ENCODE measurements at places on chromosomes 2 and 18. TPM values are rescaled to one million over a fixed set of nuclear protein-coding genes. Genes with fewer than 3 reads are reported as not detected.

The EVX2 gene
- total RNA-seq: not detected

The VIL1 gene
- 0.02 TPM for total RNA-seq

The CTNNA2 gene
- total RNA-seq: not detected

The ST6GAL2 gene
- total RNA-seq: 1.7 TPM

The MROH2A gene
- not detected for total RNA-seq

The TAF1B gene
- 27.6 TPM for total RNA-seq

The HMSD gene
- not detected for total RNA-seq

The CD207 gene
- total RNA-seq: 0.08 TPM

The IL36A gene
- not detected for total RNA-seq

The ABCB11 gene
- not detected for total RNA-seq

The SCTR gene
- total RNA-seq: not detected

The RND3 gene
- 31.7 TPM for total RNA-seq

GRCh38 chr2:128774320-128775216 lies 455.9 kb upstream of the HS6ST1 start:
- DNase-seq: no peak

DNA sequence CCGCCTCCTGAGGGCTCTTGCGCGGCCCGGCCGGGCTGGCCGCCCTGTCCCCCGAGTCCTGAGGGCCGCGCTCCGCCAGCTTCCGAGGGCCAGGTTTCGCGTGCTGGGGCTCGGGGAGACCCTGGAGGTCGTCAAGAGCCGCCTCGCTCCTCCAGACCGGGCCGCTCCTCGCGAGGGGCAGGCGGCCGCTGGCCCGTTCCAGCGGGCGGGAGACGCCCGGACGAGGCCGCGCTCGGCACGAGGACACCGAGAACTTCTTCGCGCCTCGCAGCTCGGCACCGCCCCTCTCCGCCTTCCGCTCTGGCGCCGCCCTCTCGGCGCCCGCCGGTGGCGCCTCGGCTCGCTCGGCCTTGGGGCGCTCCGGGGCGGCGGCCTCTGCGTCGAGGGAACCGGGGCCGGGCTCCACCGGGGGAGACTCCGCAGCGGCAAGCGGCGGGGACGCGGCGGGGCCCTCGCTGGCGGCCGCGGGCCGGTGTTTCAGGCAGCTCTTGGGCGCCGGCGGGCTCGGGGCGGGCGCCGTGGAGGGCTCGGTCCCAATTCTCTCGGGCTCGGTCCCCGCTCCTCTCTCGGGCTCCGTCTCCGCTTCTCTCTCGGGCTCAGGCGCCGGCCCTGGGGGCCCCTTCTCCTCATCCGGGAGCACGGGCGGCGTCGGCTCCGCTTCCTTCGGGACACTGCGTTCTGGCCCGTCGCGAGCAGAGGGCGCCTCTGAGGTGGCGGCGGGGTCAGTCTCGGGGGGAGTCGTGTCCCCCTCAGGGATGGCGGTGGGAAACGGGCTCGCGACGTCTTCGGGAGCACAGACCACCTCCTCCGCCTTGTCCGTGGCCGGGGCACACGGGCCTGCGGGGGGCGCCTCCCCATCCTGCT lies 91.6 kb upstream of the MGAT4A start:
- DNase-seq: no peak

DNA sequence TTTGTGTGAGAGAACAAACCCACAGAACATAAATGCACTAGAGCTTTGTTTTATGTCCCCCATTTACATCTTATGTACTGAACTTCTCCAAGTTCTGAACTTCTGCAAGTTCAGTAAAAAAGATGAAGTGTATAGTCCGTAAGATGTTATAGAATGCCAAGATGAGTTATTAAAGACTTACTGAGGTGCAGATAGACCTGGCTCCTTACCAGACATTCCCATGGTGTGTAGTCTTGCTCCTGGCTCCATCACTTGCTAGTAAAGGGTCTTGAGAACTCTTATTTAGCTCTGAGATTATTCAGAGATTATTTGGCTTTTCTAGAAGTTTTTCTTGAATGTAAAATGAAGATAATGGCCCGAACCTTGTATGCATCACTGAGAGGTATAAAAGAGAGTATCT lies 16.8 kb downstream of the GULP1 start:
- no peak for DNase-seq

- no peak for DNase-seq
Measured at GRCh38 chr2:234661849-234662248, 165.0 kb upstream of the ARL4C start.

- DNase-seq: no peak
Measured at GRCh38 chr2:230890646-230891045, 25.9 kb downstream of the ITM2C start.

DNA sequence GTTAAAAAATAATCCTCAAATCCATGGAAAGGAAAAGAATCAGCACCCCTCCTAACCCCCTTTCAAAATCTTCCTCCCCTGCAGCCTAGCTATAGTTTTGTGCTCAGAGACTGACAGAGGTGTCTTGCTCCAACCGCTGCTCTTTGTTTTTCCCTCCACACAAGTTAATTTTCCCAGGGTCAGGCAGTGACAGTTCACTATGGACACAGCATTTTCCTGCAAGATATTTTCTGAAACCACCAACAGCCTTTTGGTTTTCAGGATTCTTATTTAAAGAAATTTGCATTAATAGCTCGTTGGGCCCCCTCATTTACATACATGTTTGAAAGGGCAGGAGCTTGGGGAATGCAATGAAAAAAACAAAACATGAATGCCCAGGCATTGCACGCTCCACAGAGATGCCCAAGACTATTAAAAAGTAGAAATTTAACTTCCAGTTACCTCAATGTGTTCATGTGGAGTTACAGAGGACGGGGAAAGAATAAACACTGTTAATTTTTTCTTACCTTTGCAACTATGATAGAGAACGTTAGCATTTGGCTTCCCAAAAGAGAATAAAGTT lies 71.4 kb upstream of the CXCR4 start:
- DNase-seq: no peak

- no peak for DNase-seq
Measured at GRCh38 chr2:85112906-85113625, 20.1 kb upstream of the TCF7L1 start.

DNA sequence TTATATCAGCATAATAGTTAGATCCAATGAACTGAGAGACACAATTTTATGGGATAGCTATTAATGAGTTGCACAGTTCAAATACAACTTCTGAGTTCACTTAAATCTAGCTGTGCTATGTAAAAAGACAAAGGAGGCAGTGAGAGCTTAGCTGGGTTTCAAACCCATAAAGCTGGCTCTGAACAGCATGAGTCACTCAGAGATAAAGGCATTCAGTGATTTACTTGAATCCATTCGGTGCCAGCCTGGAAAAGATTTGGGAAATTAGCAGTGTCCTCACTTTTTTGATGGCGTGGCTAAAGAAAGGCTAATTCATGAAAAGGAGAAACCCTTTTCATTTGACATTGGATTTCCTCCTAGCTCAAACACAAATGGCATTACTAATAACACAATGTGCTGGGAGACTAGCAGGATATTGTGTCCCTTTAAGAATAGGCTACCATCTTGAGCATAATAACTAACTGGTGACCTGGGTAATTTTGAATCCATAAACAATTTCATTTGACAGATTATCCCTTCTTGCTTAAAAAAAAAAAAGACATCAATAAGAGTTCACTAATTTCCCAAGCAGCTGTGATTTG lies 98.4 kb upstream of the NEUROD1 start:
- no peak for DNase-seq

GRCh38 chr2:202060218-202060617 lies 12.8 kb upstream of the KIAA2012 start:
- no peak for DNase-seq

DNA sequence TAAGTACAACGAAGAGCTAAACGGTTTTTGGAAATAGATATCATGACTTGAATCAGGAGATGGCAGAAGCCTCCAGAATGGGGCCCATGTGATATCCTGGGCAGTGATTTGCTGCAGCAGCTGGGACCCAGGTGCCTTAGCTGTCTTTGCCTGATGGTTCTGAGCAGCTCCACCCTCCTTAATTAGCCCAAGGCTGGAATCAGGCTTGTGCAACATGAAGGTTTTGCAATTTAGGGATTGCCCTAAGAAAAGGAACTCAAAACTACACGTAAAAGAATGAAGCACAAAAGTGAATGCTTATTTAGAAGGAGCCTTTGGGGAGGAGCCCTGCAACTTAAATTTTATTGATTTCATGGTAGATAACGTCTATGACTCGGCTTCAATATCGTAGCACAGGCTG lies 17.3 kb upstream of the CNDP2 start:
- DNase-seq: no peak

- no peak for DNase-seq
Measured at GRCh38 chr18:48887905-48888772, 62.6 kb downstream of the SMAD7 start.

- no peak for DNase-seq
Measured at GRCh38 chr2:192957425-192957824, 762.7 kb upstream of the TMEFF2 start.

GRCh38 chr2:104656571-104657163 lies 197.2 kb upstream of the POU3F3 start:
- no peak for DNase-seq

- no peak for DNase-seq
Measured at GRCh38 chr18:8816220-8816619, 110.9 kb downstream of the MTCL1 start.

GRCh38 chr2:18825838-18826237 lies 236.5 kb upstream of the NT5C1B start:
- no peak for DNase-seq

DNA sequence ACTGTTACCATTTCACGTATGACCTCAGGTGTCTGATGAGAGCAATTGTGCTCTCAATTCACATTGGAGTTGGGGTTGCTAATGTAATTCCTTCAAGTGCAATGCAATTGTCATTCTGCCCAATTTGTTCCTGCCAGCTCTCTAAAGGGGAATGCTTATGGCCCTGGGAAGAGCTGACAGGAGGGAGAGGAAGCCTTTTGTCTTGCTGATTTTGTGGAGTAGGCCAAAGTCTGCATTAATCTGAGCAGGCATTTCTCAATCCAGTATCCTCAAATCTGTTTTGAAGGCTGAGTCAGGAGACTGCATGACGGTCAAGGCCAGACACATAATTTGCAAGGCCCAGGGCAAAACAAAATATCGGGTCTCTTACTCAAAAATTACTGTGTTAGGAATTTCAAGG lies 326.4 kb upstream of the SPHKAP start:
- no peak for DNase-seq

GRCh38 chr2:143745060-143745459 lies 615.8 kb downstream of the ARHGAP15 start:
- DNase-seq: no peak

- DNase-seq: no peak
Measured at GRCh38 chr18:68897286-68897685, 99.4 kb downstream of the CCDC102B start.

GRCh38 chr2:63545023-63545422 lies 43.3 kb downstream of the WDPCP start:
- DNase-seq: no peak

DNA sequence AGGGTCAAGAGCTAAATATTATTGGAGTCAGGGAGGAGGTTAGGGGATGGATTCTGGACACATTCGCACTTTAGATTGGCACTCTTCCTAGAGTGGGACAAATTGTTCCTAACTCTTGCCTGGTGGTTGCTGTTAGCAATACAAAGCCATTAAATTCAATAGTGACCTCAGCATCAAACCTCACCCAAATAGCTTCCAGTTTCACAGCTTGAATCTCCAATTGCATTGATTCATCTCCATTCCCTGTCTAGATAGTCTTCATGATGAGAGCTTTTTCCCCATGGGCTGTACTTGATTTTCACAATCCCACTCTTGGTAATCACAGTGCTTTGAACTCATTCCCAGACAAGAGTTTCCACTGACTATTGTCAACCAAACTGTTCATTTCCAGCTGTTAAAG lies 585.9 kb upstream of the SYT4 start:
- no peak for DNase-seq

GRCh38 chr2:190506666-190507065 lies 27.9 kb downstream of the NEMP2 start:
- DNase-seq: no peak

DNA sequence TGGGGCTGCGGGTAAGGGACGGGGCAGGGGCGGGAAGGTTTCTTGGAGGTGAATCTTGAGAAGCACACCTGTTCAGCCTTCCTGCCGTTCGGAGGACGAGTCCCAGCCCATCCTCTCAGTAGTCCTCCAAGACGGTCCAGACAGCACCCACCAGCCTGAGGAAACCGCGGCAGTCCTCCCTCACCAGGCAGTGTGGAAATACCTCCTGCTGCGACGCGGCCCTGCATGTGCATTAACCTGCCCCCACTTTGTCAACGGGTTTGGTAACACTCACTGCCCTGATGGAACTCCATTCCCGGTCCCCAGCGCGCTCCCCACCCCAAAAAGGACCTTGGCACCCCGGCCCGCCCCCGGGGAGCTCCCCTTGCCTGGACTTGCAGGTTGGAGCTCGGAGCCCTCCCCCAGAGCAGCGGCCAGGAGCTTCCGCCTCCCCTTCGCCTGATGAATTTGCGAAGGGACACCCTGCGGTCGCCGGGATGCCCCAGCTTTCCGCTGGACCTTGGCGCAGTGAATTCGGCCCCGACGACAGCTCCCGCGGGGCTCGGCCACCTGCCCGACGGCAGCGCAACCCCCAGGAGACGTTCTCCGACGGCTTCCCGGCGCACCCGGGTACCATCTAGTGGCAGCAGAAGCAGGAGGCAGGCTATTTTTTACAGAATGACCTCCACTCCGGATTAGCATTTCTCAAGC lies 31.5 kb downstream of the ACVR1C start:
- DNase-seq: no peak

DNA sequence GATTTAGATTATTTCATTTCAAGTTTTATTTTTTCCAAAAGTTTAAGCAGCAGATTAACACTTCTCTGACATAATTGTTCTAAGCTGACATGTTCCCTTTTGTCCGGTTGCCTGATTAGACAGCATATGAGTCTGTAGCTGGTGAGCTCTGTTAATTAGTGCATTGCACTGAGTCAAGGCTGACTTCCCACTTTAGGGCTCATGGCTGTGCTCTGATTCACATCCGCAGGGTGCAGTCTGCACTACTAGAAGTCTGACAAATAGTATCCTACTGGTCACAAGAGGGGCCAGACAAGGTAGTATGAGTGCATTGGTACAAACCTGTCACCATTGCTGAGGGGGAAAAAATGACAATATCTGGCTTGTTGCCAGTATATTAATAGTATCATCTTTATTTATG lies 443.9 kb upstream of the ZNF804A start:
- DNase-seq: no peak

GRCh38 chr2:45011621-45012602 lies 2.7 kb upstream of the SIX2 start:
- no peak for DNase-seq

GRCh38 chr2:113230531-113230930 lies 48.2 kb downstream of the PAX8 start:
- DNase-seq: no peak
